ENCODE measurements at places on chromosomes 12 and 14. TPM values are rescaled to one million over a fixed set of nuclear protein-coding genes. Genes with fewer than 3 reads are reported as not detected.

DNA sequence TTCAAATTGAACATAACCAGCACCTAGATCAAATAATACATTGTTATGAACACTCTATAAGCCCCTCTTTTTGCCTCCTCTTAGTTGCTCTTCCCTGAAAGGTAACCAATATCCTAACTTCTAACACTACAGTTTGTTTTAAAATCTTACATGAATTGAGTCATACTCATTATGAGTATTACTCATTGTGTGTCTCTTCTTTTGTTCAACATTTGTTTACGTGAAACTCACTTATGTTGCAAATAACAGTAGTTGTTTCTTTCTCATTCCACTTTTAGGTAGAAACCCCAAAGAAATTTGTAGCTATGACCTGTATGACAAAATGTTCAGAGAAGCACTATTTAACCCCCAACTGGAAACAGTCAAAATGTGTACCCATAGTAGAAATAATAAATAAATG lies 6.6 kb downstream of the LRRC9 start:
- no peak overlapping the region for H3K4me3 ChIP-seq
- no peak overlapping the region for H3K27ac ChIP-seq

GRCh38 chr14:51209457-51209856 lies 30.6 kb upstream of the TMX1 start:
- no peak overlapping the region for H3K4me3 ChIP-seq
- H3K27ac ChIP-seq, result no peak overlapping the region
- DNase-seq, result no peak
- no peaks in the 10 kb centered on the region for H3K27me3 ChIP-seq

DNA sequence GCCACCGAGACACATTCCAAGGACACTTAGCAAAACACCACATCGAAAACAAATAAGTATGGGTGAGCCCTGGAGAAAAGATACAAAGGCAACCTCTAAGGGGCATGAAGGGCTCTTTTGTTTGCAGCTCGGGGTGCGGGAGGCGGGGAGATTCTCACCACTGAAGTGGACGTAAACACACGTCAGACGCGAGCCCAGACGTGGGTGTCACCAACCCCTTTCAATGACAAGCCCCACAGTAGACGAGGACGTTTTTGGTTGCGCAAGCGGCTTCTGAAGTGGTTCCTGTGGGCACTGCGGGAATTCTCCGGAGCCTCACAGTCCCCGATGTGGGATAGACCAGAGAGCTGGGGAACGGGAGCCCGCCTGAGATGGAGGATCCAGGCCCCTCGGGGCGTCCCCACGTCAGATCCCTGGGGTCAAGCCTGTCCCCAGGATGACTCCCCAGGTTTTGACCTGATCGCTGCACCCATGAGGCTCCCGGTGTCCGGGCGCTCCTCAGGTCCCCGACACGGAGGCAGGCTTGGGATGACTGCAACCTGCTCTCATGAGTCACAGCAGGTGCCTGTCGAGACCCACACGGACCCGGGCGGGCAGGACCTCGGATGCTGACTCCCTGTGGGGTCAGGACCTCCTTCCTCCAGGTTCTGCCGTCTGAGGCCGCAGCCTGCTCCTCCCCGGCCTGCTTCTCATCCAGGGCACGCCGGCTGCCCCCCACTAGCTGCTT lies 20.3 kb upstream of the ADGRD1 start:
- no peak overlapping the region for H3K27ac ChIP-seq
- H3K27me3 ChIP-seq, result peaks cover 4% of the 10 kb centered on the region
- H3K4me3 ChIP-seq, result no peak overlapping the region
- H3K4me1 ChIP-seq, result peaks cover 3% of the 10 kb centered on the region

- H3K4me3 ChIP-seq, result no peak overlapping the region
- H3K36me3 ChIP-seq, result peaks cover 72% of the 10 kb centered on the region
- no peaks in the 10 kb centered on the region for H3K4me1 ChIP-seq
- H3K27me3 ChIP-seq, result no peaks in the 10 kb centered on the region
- DNase-seq, result no peak
- no peak overlapping the region for H3K27ac ChIP-seq
Measured at GRCh38 chr12:131984334-131984733, 34.6 kb downstream of the EP400 start.

GRCh38 chr12:2291182-2291832 lies 238.5 kb downstream of the CACNA1C start:
- peak; percentile 38 for DNase-seq
- H3K36me3 ChIP-seq, result no peaks in the 10 kb centered on the region
- no peak overlapping the region for H3K4me3 ChIP-seq
- no peaks in the 10 kb centered on the region for H3K27me3 ChIP-seq
- H3K4me1 ChIP-seq, result peaks cover 24% of the 10 kb centered on the region

- no peaks in the 10 kb centered on the region for H3K4me1 ChIP-seq
- H3K27me3 ChIP-seq, result no peaks in the 10 kb centered on the region
- no peaks in the 10 kb centered on the region for H3K36me3 ChIP-seq
- no peak for DNase-seq
Measured at GRCh38 chr14:78104160-78104559, 66.0 kb upstream of the NRXN3 start.

The MARS1 gene
- 93.8 TPM for total RNA-seq

The COL2A1 gene
- 0.47 TPM for total RNA-seq

The ASCL1 gene
- 17.8 TPM for total RNA-seq

The NEDD8 gene
- 259 TPM for total RNA-seq

The RFLNA gene
- total RNA-seq, result 0.33 TPM

The CAPZA3 gene
- total RNA-seq, result not detected

The CLBA1 gene
- total RNA-seq, result 3.3 TPM

The GNPTAB gene
- 44.8 TPM for total RNA-seq

The AMDHD1 gene
- 0.52 TPM for total RNA-seq
